Activated CD8-positive, alpha-beta memory T cell treated with anti-CD3 and anti-CD28 coated beads for 24 hours (primary cell): ENCODE measurements at places on chromosomes 7 and 10.

DNA sequence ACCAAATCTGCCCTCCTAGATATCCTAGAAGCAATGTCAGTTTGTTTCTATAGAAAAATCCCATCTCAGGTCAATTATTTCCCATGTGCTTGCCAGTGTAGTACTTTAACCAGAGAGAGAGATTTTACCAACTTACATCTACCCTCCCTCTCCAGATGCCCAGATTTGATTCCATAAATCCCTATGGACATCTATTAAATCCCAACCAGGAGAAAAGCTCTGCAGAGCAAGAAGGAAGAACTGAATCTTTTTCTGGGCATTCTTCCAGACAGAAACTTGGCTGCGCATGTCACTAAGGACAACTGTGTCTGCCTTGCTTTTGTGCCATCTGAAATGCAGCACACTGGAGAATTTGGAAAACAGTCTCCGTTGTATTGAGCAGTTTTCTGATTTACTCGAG, 597.6 kb downstream of the SORCS1 start:
- no peak for DNase-seq

DNA sequence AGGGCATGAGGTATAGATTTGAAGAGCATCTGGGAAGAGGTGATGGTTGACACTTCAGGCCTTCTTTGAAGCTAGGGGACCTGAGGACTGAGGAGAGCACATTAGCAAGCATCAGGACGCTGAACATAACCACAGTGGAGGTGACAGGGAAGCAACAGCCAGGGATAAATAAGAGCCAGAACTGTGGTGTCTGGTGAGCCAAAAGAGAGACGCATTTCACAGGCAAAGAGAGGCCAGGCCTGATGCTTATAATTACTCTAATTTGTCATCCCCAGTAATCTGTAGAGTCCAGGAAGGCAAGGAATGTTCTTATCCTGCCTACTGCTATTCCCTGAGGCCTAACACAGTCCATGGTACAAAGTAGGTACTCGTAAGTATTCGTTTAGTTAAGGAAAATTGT, 10.4 kb upstream of the FAS start:
- DNase-seq, result no peak

- DNase-seq, result no peak
Observed at GRCh38 chr10:182441-183201, 47.4 kb downstream of the ZMYND11 start.

DNA sequence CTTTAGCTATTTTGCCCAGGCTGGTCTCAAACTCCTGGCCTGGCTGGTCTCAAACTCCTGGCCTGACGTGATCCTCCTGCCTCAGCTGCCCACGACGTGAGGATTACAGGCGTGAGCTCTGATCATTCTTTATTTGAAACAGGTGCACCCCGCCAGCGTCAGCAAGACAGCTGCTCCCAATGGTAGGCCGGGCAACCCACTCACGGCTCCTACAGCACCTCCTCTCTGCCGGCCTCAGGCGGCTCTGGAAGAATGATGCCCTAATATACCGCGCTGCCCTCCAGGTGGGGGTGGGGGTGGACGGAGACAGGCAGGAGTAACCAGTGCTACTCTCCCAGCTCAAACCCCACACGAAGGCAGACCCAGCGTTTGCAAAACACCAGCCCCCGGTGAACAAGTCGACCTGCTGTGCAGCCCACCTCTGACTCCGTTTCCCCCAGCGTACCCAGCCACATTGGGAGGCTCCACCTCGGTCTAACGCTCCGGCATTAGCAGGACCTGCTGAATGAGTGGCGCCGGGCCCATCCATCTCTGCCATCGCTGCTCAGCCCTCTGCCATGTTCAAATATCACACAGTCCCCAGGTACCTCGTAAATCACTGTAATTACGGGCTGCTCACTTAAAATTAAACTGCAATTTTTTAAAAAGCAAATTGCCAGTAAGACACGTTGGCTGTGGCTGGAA, 148.6 kb downstream of the ELFN1 start:
- peak; percentile 48 for DNase-seq

- DNase-seq, result no peak
Observed at GRCh38 chr10:132009575-132009974, 27.9 kb upstream of the BNIP3 start.

GRCh38 chr7:13282377-13282980, 595.0 kb downstream of the ARL4A start:
- DNase-seq, result no peak

GRCh38 chr10:81575036-81575435, 300.0 kb upstream of the NRG3 start:
- no peak for DNase-seq

DNA sequence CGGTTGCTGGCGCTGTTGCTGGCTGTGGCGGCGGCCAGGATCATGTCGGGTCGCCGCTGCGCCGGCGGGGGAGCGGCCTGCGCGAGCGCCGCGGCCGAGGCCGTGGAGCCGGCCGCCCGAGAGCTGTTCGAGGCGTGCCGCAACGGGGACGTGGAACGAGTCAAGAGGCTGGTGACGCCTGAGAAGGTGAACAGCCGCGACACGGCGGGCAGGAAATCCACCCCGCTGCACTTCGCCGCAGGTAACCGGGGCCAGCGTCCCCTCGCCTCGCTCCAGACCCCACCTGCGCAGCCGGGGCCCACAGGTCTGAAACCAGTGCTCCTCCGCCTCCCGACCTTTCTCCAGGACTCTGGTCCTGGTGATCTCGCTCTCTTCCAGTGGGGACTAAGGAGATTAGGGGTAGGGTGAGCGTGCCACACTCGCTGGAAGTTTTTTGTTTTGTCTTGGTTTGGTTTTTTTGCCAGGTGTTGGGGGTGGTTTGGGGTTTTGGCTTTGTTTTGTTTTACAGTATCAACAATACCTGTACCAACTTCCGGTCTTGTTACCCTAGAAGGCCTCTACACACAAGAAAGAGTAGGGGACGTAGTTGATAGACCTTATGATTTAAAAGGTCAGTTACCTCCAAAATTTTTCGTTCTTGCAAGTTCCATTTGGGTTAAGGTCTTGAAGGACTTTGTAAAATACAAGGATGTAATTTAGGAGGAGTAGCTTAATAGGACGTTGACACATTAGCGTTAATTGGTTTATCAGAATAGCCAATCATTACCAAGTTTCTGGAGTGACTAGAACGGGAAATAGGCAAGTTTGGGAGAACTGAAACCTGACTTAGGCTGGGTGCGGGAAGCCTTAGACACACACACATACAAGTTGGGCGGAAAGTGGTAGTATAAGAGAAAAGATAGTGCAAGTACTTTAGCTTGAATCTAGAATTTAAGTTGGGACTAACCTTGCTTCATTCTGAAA, 704 bp downstream of the TNKS2 start:
- DNase-seq, result no peak

DNA sequence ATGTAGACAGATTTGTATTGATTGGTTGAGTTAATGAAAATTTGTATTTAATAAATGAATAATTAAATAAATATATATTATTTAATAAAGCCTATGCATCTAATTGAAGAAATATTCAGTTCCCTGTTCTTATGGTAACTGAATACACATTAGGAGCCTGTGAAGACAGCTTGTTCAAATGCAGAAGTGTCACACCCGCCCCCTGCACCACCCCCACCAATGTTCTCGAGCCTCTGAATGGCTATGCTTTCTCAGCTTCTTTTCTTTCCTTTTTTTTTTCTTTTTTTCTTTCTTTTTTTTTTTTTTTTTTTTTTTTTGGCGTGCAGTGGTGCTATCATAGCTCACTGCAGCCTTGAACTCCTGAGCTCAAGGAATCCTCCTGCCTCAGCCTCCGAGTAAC, 38.3 kb upstream of the PARD3 start:
- DNase-seq, result no peak

DNA sequence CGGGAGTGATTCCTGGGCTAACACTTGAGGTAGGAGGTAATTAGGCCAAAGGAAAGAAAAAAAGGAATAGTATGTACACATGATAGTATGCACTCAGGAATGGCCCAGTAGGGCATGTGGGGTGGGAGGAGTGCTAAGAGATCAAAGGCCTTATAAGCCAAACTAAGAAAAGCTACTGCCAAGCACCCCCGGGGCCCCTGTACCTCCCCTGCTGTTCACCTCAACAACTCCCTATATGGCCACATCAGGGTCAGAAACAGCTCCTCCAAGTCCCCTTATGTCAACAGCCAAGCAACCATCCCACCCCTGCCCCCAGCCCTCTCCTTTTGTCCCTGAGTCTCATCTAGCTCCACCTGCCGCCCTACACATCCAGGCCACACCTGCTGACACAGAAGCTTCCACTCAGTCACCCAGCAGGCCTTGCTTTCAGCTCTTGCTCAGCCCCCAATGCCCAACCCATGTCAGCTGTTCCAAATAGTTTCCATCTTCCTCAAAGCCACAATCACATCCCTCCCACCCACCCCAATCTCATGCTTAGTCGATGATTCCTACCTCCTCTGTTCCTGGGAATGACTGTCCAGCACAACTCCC, 80.2 kb downstream of the SORBS1 start:
- DNase-seq, result no peak

DNA sequence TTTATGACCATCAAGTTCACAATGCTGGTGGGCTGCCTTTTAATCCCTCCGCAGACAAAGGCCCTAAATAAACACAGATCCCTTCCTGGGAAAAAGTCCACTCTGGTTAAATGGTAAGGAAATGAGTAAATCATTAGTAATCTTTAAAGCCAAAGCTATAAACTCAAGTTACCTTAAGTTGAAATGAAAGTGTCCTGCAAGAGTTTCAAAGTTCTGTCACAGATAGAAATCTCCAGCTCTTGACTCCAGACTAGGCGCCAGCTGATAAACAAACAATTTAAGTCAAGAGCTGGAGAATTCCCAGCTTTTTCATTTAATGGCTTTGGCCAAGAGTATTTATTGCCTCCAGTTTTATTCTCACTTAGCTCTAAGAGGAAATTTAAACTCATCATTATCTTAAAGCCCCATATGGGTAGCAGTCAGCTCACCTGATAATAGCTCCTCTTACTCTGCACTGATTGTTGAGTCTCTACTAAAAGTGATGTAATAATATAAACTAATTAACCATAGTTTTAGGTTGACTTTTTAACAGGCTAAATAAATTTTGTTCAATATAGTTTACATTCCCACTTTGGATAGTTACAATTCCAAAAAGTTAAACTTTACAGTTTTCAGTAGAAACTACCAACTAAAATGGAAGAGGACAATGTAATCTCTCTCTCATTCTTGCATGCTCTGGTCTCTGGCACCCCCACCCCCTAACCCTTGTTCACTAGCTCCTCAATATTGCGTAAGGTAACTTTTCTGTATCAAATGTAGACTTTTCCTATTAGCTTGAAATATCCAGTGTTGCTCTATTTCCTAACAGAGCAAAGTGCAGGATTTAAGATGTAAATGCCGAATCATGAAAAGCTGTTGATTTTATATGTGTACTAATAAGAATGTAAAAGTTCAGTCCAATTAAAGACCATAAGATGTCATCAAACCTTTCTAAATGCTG, 56.1 kb downstream of the HIBADH start:
- DNase-seq, result no peak

DNA sequence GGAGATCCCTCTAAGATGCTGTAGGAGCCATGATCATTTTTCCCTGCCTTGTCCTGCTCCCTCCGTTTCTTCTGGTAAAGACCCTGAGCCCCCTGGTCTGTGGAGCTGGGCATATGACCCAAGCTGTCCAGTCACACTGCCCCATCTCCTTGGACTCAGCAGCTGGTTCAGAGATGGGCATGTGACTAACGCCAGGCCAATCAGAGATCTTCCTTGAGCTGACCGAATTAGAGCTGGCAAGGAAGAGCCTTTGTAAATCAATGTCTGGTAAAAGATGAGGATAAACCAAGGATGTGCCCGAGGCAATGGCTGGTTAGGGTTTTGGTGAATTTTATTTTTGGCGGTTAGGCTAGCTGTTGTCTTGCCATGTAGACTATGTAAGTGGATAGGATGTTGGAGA, 173.3 kb downstream of the LCOR start:
- DNase-seq, result no peak

DNA sequence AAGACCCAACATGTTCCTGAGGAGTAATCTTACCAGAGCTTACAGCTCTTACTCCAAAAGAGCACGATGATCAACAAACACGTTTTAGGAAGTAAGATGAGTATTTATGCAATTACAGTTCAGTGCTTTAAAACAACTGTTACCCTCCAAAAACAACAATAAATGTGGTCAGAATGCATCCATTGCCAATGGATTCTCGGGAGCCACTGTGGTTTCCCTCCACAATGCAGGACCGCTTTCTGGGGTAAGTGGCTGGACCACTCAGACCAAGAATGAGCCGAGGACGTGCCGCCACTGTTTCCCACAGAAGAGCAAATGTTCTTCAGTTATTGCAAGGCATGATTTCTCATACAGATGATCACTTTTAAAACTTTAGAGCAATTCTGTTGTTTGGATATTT, 232.3 kb upstream of the MKLN1 start:
- DNase-seq, result peak; percentile 32

- DNase-seq, result no peak
Observed at GRCh38 chr10:4395731-4396130, 430.3 kb upstream of the AKR1E2 start.

DNA sequence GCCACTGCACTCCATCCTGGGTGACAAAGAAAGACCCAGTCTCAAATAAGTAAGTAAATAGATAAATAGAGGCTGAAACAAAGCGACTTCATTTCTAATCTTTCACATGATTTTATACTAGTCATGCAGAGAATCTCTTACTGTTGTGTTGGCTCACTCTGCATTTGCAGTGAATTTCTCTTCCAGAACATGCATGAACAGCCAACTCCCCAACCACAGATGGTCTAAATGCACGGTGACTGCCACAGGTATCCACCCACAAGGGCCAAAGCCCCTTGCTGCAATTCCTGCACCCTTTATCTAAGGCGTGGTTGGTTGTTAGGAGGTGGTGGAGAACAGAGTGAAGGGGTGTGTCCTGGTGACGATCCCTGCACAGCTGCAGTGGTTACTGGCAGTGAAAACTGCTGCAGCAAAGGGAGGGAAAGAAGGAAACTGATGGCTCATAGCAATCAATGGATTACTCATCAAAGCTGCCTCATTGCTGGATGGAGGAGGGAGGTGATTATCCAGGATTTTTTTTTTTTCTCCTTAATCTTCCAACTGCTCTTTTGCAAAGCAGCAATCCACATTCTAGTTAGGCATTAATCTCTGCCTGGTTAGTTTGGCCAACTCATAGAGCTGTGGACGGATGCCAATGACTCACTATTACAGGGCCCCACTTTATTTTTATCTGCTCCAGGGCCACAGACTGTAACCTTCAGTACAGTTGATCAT, 50.6 kb downstream of the PRTFDC1 start:
- DNase-seq, result no peak

DNA sequence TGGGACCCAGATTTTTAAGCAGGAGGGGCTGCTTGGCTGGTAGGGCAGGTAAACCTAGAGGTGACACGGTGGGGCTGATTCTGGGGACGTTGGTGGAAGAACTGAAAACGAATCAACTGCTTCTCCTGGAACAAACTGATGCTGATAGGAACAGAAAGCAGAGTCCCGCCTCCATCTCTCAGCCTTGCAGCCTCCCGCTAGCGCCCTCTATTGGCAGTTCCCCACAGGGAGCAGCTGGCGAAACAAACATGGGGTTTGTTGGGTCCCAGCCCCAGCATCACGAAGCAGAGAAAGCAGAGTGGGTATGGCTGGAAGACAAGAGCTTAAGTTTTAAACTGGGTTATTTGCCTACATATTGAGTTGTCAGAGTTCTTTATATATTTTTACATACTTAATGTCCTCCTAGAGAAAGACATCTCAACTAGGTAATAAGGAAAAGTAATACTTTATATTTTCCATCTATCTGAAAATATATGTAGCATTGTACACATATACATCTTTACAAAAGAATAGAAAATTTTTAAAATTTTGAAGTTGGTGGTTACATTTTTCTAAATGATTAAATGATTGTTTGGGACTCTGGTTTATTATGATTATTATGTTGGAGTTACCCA, 42.3 kb upstream of the FOXI2 start:
- no peak for DNase-seq
